Neural progenitor cell (in vitro differentiated cells): ENCODE measurements at places on chromosomes 16 and 17.

- no peak for DNase-seq
Observed at GRCh38 chr17:65662196-65662595, 100.7 kb upstream of the AXIN2 start.

- no peak for DNase-seq
Observed at GRCh38 chr17:35254107-35254773, 11.4 kb downstream of the SLFN5 start.

DNA sequence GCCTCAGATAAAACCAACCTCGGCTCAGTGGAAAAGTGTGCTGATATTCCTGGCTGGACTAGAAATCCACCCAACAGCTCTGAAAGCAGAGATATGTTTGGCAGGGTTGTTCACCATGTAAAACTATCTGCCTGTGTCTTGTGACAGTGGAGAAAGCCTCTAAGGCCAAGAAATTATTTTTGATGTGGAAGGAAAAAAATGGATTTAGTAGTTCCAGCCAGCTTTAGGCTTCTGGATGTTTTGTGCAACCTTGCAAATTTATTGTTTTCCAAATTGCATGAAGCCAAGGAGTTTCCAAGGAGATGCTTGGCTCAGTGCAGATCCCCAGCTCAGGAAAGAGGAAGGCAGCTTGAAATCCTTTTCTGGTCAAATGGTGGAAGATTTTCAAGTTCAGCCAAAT is 31.6 kb downstream of the TEKT5 start:
- no peak for DNase-seq

GRCh38 chr16:2595393-2596205 is 57.8 kb downstream of the PDPK1 start:
- no peak for DNase-seq

DNA sequence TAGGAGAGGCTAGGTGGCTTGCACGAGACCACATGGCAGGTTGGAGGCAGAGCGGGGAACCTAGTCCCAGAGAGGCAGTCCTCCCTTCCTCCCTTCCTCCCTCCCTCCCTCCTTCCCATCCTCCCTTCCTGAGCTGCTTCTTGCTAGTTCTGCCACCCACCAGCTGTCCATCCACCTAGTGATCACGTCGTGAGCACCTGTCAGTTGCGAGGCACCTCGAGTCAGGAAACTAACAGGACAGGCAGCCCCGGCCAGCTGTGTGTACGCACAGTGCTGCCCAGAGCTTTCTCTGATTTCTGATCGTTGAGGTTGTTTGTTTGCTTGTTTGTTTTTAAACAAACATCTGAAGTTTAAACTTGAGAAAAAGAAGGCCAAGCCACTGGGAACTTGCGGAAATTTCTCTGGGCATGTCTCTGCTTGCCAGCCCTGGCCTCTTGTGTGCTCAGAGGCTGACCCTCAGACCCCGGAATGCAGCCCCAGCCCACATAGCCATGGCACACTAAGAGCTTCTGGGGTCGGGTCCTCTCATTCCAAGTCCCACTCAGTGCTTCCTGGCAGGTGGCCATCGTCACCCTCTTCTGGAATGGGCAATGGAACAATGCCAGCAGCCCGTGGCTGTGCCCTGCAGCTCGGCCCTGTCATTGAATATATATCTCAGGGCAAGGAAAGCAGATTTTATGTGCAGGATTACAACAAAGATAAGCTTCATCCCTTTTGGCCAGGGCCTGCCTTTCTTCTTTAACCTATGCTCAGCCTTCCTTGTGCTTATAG is 174.0 kb downstream of the KATNIP start:
- DNase-seq = no peak
